ENCODE measurements at places on chromosomes 3 and 15. TPM values are rescaled to one million over a fixed set of nuclear protein-coding genes. Genes with fewer than 3 reads are reported as not detected.

SCAMP2 gene
- total RNA-seq, result 56.9 TPM

- no peak for DNase-seq
Observed at GRCh38 chr3:197317250-197317963, 19.0 kb upstream of the DLG1 start.

- no peak for DNase-seq
Observed at GRCh38 chr3:152127058-152127457, 141.7 kb upstream of the MBNL1 start.

GRCh38 chr3:29153811-29154210, 127.1 kb upstream of the RBMS3 start:
- DNase-seq, result no peak

DNA sequence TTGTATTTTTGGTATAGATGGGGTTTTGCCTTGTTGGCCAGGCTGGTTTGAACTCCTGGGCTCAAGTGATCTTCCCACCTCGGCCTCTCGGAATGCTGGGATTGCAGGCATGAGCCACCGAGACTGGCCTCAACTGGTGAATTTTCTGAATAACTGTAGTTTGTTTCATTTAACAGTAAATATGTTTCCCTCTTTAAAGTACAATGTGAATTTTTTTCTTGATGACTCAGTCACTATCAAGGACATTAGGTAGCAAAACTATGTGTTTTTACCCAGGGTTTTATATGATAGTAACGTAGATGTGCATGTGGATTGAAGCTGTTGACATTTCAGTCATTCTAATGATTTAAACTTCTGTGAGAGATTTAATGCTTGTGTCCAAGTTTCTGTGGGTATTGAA, 40.2 kb upstream of the MAPKBP1 start:
- no peak for DNase-seq

All from CD4-positive, alpha-beta T cell (primary cell).